ENCODE measurements at places on chromosomes 13 and 19.

GRCh38 chr19:29487432-29487831 is 38.4 kb upstream of the VSTM2B start:
- DNase-seq, result peak; percentile 2

DNA sequence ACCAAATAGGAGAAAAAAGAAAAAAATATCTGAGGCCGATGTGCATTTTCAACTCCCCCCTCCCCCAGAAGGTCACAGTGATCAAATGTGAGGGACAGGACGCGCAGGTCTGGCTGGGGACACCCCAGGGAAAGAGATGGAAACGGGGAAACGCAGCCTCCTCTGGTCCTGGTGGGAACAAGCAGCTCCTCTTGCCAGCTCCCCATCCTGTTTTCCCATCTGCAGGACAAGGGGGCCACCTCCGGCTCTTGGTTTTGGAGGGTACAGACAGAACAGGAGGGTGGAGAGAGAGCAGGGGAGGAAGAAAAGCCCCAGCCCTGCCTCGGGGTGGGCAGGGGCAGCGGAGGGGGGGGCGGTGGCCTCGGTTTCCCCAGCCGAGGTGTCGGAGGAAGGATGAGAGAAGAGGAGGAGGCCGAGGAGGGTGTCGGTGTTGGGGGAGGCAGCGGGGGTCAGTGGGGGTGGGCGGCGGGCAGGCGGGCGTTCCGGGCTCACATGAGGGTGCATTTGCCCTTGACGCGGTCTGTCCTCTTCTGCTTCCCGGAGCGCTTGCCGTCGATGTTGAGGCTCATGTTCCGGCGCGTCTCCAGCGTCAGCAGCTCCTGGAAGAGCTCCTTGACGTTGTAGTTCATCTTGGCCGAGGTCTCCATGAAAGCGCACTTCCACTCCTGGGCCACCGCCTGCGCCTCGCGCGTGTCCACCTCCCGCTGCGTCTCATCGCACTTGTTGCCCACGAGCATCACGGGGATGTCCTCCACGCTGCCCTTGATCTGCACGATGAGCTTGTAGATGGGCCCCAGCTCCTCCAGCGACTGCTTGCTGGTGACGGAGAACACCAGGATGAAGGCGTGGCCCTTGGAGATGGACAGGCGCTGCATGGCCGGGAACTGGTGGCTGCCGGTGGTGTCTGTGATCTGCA is 4.2 kb downstream of the DIRAS1 start:
- DNase-seq, result no peak

GRCh38 chr19:49104229-49104864 is 9.8 kb upstream of the LIN7B start:
- no peak for DNase-seq

GRCh38 chr13:110509478-110509926 is 52.0 kb downstream of the RAB20 start:
- no peak for DNase-seq

DNA sequence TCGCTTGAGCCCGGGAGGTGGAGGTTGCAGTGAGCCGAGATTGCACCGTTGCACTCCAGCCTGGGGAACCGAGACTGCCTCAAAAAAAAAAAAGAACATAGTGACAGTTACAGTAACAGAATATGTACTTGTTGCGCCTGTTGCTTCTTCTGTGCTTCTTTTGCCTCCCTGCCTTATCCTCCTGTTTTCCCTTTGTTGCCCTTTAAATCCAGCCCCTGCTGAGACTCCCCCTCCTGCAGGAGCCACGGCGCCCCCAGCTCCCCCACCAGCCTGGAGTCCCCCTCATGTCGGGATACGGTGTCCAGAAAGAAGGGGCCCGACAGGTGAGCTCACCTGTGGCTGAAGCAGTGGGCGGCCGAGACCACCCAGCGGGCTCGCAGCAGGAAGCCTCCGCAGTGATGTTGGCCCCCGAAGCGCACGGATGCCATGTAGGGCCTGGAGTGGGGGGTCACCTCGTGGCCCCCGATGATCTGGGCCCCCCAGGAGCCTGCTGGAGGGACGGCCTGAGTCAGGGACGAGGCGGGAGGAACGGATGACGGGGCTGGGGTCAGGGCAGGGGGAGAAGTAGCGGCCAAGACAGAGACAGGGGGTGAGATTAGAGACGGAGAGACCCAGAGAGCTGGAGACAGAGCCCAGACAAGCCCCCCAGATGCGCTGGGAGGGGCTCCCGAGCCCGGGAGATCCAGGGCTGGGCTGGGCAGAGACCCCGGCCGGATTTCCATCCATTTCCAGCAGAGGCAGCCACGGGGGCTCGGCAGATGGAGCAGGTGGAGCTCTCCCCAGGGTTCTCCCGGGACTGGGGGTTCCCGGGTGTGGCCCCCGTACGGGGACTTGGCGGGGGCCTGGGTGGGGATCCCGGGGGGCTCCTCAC is 536 bp downstream of the PRSS57 start:
- no peak for DNase-seq

GRCh38 chr13:71536201-71536600 is 330.8 kb downstream of the DACH1 start:
- DNase-seq, result no peak

DNA sequence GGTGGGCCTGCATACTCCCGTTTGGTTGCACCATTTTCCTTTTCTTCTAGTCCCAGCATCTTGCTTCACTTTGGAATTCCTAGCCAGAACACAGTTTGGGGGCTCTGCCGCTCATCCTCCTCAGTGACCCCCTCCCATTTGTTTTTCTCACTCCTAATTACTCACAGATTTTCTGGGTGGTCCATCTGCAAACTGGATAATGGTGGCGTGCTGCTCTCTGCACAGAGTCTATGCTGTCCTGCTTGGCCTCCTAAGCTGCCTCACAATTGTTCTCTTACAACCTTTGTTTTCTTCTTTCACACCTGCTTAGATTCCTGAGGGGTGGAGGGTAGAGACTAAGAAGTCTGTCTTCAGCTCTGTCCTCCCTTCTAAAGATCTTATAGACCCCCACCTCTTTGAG is 80.8 kb downstream of the SHISA2 start:
- no peak for DNase-seq

- DNase-seq, result no peak
Measured at GRCh38 chr19:5023128-5023571, 54.2 kb downstream of the KDM4B start.

DNA sequence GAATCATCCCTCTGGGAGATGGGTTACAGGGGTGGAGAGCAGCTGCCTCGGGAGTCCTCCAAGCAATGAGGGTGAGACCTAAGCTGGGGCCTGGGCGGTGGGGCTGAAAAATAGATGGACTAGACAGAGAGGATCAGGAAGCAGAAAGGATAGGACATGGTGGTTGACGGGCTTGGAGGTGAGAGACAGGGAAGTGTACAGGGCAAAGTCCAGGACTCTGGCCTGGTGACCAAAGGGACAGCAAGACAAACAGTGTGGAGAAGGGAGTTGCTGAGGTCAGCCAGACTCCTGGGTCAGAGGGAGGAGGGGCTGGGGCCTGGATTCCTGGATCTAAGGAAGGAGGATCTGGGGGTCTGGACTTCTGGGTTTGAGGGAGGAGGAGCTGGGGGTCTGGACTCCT is 5.5 kb downstream of the PHLDB3 start:
- DNase-seq, result no peak

GRCh38 chr13:98731038-98731437 is 21.4 kb downstream of the SLC15A1 start:
- no peak for DNase-seq

- peak; percentile 28 for DNase-seq
Measured at GRCh38 chr13:22227895-22228294, 557.0 kb downstream of the FGF9 start.

- DNase-seq, result peak; percentile 54
Measured at GRCh38 chr19:23075031-23075733, 41.6 kb upstream of the ZNF730 start.

DNA sequence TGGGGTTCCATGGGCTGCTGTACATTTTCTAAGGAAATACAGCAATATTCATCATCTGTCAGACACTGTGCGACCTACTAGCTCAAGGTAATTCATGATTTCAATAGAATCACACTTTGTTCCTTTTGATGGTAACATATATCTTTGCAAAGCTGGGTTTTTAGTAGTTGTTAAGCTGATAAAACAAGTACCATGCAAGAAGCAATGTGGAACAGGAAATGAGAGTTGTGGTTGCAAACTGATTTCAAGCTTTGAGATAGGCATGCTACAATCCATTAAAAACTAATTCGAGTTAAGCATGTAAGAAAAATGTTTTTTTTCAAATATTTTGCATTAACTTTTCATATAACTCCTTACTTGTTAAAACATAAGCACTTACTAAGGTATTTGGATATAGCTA is 6.8 kb upstream of the MBNL2 start:
- no peak for DNase-seq

DNA sequence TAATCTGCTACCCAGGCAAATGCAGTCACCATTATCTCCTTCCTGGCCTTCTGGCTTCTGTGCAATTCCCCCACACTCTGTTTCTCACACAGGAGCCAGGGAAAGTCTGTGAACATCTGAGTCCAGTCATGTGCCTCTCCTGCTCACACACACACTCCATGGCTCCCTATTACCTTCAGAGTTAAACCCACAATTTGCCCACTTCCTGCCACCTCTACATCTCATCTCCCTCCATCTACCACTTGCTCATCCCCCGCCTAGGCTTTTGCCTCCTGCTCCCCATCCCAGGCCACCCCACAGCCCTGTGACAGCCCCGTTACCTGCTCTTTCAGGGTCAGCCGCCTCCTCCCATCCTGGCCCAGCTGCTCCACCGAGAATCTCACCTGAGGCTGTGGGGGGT is 13.5 kb downstream of the IL12RB1 start:
- no peak for DNase-seq

DNA sequence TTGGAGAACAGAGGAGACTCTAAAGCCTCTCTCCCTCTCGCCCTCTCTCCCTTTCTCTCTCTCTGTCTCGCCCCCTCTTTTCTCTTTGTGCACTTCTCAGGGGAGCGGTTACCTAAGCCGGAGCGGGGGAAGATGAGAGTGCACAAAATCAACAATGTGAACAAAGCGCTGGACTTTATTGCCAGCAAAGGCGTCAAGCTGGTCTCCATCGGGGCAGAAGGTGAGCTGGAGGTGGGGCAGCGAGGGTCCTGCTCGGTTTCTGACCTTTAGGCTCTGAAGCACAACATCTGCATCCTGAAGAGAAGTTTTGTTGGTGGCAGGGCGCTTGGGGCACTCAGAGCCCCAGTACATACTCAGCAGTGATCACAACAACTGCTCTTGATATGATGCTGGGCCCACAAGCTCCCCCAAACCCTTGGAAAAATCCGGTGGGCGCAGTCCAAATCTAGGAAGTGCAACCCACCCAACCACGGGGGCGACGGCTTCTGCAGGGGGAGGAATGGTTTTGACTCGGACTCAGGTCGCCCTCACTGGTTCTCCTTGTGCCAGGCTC is 43.3 kb downstream of the CAPN12 start:
- no peak for DNase-seq

DNA sequence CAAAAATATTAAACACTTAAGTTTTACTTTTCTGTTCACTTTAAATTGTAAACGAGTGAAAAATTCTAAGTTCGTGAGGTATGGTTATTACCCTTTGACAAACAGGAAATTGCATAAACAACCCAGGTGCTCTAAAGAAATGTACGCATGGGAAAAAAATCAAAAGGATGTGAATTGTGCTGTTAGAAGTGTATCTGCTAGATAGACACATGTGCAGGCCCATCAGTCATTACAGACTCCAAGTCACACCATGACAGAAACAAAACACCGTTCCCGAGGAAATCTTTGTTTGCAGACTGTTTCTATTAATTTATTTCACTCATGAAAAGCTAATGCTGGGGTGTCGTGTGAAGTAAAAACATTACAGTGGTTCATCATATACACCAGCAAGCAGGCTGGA is 17.0 kb upstream of the DOCK9 start:
- no peak for DNase-seq

DNA sequence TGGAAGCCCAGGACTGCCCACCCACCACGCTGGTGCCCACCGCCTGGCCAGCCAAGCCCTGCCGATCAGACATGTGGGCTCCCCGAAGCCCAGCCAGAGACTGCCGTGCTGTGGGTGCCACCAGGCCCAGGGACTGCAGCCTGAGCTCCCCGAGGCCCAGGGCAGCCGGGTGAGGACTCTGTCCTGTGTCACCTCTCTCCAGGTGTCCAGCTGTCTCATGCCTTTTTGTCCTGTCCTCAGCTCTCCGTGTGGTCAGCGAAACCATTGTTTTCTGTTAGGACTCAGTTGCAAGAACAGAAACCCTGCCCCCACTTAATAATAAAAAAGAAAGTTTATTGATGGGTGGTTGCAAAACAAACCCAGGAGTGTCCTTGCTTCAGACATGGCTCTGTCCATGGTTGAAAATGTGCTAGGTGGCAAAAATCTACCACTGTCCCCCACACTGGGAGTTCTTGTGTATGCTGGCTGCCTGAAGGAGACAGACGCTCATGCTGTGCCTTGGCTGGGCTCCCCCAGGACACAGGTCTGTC is 9.9 kb downstream of the PLEKHF1 start:
- no peak for DNase-seq

GRCh38 chr13:37313372-37313771 is 207.9 kb upstream of the CSNK1A1L start:
- DNase-seq, result no peak

- DNase-seq, result no peak
Measured at GRCh38 chr13:91825516-91825915, 427.1 kb downstream of the GPC5 start.

- DNase-seq, result no peak
Measured at GRCh38 chr19:6101991-6102390, 8.3 kb downstream of the RFX2 start.

DNA sequence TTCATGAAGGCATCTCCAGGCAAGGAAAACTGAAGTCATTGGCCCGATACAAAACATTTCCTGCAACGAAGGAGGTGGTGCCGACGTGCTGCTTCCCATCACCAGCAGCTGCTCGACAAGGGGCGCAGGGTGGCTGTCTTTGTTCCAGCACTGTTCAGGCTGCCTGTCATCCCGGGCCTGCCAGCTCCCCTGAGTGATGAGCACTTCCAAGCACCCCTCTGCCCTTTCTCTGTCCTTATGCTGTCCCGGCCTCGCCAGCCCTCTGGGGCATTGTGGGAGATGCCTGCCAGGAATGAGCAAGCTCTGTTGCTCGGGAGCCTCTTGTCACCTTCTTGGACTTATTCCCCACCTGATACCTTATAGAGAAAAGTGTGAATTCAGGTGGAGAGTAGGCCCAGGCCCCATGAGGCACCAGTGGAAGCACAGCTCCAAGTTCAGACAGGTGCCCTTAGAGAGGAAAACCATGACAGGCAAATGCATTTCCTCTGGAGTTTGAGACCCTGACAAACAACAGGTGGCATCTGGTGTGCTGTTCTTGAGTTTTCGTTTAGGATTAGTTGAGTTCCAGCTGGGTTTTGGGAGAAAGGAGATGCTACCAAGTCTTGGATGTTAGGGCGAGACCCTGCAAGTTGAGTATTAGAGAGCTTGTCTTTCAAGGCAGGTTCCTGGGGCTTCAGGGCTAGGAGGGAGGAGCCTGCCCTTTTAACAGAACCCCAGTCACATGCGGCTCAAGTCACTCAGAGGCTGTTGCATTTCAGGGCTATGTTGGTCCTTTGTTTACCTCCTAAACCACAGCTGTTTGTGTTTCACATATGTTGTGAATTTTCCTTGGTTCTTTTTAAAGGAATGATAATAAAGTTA is 21.4 kb downstream of the BBC3 start:
- no peak for DNase-seq

- no peak for DNase-seq
Measured at GRCh38 chr19:18392926-18393325, 4.5 kb downstream of the LRRC25 start.
